ENCODE measurements at places on chromosomes 11 and 22.
A peak's percentile ranks its signal among the peaks of the same experiment; 100 is the strongest.

DNA sequence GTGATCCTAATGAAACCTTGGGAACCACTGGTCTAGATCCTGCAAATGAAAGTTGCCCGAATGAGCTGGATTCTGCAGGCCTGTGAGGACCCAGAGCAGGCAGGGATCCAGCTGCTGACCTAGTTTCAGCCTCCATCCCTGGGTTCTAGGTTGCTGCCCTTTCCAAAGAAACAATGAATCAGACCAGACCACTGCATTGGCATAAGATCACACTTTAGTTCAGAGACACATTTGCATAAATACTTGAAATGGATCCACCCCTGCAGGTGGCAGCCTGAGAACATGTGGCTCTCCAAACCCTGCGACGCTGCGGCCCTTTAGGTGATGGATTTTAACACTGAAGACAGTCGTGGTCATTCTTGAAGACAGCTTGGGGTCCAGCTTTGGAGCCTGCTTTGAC is 23.7 kb downstream of the ADAMTS8 start:
- no peak for DNase-seq

DNA sequence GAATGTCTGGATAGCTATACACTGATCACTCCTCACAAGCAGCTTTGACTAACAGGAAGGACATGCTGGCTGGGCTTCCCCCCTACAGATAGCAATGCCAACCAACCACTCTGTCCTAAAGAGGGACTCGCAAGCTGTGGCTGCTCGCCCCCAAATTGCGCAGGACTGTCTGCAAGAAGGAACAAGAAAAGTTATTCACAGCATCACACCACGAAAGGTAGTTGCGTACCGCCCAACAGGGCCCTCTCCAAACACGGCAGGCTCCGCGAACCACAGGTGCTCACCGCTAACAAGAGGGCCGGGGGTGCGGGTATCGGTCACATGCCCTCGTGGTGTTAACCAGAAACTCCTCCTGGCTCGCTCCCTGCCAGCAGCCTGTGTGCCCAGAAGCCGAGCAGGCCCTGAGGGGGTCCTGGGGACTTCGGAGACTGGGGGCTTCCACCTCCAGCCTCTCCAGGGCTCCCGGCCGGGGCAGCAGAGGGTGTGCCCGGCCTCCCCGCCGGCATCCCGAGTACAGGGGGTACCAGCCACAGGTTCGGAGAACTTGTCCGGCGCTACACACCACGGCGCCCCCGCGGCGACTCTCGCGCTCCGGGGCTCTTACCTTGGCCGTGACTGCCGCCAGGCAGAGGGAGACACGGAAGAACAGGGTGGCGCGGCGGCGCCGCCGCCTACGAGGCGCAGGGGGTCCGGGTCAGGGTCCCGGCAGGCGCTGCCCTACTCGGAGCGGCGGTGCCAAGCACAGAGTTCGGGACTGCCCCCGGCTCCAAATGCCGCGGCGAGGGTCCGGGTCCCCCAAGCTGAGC is 682 bp downstream of the LARGE1 start:
- no peak for DNase-seq

- peak; percentile 36 for DNase-seq
Measured at GRCh38 chr11:48020092-48020755, 39.9 kb downstream of the PTPRJ start.

DNA sequence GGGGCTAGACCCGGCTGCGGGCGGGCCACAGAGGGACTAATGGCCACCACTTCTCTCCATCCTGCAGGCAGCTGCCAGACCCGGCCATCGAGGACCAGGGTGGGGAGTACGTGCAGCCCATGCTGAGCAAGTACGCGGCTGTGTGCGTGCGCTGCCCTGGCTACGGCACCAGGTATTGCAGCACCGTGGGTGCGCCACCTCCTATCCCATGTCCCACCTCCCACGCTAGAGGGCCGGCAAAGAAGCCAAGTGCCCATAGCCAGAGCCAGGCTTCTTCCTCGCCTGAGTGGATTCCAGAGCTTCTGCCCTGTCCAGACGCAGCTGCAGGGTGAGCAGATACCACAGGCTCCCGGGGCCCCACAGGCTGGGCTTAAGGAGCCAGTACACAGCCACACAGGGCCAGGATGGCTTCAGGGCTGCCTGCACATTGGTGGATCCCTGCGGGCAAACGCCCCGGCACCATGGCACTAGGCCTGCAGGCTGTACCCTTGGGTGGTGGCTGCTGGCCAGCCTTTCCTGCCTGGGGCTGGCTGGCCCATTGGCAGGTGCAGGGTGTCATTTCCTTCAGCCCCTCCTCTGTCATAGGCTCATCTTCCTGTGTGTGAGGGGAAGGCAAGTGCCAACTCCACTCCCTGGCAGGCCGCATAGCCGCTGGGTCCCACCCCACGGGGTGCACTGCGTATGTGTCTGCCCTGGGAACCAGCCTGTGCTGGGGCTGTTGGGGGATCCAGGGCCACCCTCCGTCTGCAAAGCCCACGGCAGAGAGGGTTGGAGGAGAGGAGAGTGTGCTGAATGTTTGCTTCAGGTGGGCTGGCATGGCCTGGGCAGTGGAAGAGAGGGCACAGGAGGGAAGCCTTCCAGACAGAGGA is 16.5 kb upstream of the DGCR8 start:
- DNase-seq = no peak

- DNase-seq = no peak
Measured at GRCh38 chr22:36087784-36088183, 59.2 kb upstream of the RBFOX2 start.

DNA sequence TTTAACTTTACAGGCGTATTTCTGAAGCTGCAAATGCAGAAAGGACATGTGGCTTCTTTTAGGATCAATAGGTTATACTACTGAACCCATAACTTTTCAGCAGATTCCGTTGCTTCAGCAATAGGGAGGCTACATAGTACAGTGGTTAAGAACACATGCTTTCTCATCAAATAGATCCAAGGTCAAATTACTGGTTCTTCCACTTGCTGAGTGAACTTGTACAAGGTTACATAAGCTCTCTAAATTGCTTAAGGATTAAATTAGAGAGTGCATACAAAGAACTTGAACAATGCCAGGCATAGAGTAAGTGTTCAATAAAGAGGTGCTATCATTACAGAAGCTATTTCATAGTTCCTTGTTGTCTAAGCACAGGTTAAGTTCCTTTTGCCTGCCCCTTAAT is 129.6 kb downstream of the BARX2 start:
- DNase-seq = no peak

- no peak for DNase-seq
Measured at GRCh38 chr11:28104425-28104824, 3.5 kb downstream of the KIF18A start.

- no peak for DNase-seq
Measured at GRCh38 chr22:22058633-22059290, 76.2 kb upstream of the TOP3B start.

DNA sequence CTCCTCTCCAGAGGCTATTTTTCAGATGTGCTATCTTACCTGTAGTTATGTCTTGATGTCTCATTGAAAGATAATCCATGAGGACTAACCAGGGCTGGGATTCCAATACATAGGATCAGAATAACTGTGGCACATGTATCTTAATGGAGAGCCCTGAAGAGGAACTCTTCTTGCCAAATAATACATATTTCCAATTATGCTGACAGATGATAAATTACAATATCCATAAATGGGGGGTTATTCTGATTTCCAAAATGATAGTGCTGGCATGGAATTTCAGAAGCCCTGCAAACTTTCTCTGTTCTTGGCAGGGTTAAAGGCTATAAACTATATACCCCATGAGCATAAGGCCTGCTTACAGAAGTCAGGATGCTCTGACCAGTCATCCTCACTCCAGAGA is 154.2 kb downstream of the ATG16L2 start:
- no peak for DNase-seq

- DNase-seq = no peak
Measured at GRCh38 chr11:129528296-129528695, 152.6 kb downstream of the BARX2 start.

GRCh38 chr11:128226106-128226716 is 361.1 kb downstream of the ETS1 start:
- DNase-seq = no peak

DNA sequence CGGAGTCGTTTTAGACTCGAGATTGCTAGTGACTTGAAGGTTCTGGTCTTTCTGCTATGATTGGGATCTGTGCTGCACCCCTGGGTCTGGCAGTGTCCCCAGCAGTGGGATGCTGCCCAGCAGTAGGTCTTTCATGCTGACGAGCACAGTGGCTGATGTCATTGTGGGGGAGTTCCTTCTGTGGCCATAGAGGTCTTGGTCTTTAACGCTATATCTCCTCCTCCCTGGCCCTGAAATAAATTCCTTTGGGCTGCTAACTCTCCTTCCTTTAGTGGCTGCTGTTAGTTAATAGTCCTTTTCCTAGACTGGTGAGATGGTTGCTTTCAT is 136.3 kb downstream of the TEAD1 start:
- DNase-seq = no peak

DNA sequence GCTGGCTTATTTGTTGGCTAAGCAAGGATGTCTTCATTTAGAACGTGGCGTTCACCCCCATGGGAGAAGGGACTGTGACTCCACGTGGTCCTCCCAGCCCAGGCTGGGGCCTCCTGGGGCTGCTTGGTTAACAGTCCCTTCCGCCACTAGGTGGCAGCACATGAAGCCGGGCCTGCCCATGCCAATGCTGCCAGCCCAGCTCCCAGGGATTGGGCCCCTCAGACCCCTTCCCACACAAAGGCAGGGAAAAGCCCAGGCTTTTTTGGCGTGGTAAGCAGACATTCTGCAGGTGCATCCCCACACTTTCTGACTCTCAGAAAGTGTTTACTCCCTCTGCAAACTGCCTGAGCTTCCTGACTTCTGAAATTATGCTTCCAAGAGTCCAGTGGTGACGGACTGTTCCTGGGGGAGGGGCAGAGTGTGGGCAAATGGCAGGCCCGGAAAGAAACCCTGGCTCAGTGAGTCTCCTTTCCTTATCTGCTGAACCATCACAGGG is 3.1 kb downstream of the CBX6 start:
- peak; percentile 92 for DNase-seq

GRCh38 chr11:115630214-115630613 is 126.0 kb upstream of the CADM1 start:
- DNase-seq = no peak
